ENCODE measurements at places on chromosomes 4 and X.
A peak's percentile ranks its signal among the peaks of the same experiment; 100 is the strongest.

DNA sequence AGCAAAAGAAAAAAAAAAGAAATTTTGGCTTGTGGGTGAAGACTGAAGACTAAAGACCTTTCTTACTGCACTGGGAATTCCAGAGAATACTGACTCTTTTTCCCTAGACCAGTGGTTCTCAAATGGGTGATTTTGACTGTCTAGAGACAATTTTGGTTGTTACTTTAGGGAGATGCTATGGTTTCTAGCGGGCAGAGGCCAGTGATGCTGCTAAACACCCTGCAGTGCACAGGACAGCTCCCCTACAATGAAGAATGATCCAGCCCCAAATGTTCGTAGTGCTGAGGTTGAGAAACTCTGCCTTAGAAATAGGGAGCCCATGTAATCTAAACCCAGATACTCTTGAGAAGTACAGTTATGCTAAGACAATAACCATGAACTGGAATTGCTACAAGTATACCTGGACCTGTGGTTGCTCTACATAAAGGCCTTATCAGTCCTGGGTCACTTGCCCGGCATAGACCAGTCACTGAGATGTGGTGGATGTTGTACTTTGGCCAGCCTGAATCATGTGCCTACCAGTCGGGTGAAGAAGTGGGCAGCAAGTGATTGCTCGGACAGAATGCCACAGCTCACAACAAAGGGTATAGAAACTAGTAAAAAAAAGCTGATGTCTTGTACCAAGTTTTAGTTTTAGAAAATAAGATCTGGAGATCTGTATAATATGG lies 16.0 kb downstream of the ARHGAP10 start:
- no peak for DNase-seq

DNA sequence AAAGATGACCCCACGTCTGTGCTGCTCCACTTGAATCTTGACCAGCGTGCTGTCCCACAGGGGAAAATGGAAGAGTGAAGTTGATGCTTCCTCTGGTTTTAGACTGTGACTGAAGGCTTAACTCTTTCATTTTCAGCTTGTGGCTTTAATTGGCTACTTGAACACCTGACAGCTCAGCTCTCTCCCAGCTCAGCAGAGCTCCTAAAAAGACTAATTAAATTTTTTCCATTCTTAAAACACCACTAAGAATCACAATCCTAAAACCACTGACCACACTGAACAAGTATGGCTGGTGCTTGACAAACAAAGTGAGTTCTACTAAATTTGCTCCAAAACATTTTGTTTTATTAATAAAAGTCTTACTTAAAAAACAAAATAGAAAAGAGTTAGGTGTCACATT lies 71.7 kb downstream of the SRPX start:
- no peak for DNase-seq

GRCh38 chr4:27568952-27569319 lies 708.3 kb downstream of the STIM2 start:
- no peak for DNase-seq

- DNase-seq = no peak
Observed at GRCh38 chrX:153769865-153770600, 6.0 kb downstream of the PLXNB3 start.

- DNase-seq = no peak
Observed at GRCh38 chr4:17448689-17449088, 63.2 kb downstream of the QDPR start.

DNA sequence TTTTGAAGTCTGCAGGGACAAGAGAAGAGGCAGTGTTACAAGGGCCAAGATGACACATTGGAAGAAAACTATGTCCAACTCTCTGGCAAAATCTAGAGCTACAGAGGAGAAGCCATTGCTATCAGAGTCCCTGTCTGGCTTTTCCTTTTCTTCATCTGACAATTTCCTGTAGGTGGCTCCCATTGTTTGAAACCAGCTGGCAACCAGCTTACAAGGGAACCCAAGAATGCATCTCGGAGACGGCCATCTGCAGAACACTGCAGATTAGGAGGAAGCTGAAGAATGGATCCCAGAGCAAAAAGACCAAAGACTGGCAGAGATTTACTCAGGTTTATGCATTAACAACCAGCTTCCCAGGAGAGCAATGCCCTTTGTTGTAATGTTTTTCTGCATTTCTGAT lies 216.2 kb upstream of the CTSO start:
- DNase-seq = peak; percentile 15

GRCh38 chrX:43139645-43140044 lies 361.7 kb upstream of the PPP1R2C start:
- DNase-seq = no peak

GRCh38 chr4:164813554-164813953 lies 59.6 kb downstream of the SMIM31 start:
- DNase-seq = no peak

DNA sequence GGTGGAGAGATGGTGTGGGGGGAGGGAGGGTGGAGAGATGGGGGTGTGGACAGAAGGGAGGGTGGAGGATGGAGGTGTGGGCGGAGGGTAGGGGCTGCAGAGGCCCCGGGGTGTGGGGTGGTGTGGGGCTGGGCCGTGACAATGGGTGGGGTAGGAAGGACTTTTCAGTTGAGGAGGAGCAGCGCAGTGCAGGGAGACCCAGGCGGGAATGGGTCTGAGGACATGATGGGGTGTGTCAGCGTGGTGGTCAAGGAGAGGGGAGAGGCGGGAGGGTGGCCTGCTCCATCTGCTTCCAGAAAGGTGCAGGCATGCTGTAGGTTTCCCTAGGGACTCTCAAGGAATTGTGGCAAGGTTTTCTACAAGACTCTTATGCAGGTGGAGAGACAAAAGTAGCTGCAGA lies 48.9 kb downstream of the RGS12 start:
- DNase-seq = no peak

GRCh38 chr4:54744487-54744886 lies 86.7 kb downstream of the KIT start:
- no peak for DNase-seq

GRCh38 chrX:47585273-47585672 lies 3.0 kb downstream of the TIMP1 start:
- no peak for DNase-seq

DNA sequence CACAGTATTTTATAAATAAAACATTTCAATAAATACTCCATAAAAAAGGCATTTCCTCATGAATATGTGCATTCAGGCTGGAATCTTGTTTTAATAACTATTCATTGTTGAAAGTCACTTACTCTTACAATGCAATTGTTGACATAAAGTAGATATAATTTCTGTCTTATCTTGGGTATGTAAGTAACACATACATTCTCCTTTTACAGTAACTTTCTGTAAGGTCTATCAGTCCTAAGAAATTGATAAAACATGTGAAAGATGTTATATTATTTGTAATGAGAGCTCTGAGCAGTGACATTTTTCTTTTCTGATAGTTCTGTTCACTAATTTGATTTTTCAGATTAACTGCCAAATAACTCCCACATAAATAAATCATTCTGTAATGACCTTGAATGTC lies 1249.2 kb downstream of the STIM2 start:
- no peak for DNase-seq
